Activated T-helper 9 cell treated with anti-CD3 and anti-CD28 coated beads, Interleukin-2, amount 50 U/mL, for 16 hours (primary cell): ENCODE measurements at places on chromosomes 3 and 15.

DNA sequence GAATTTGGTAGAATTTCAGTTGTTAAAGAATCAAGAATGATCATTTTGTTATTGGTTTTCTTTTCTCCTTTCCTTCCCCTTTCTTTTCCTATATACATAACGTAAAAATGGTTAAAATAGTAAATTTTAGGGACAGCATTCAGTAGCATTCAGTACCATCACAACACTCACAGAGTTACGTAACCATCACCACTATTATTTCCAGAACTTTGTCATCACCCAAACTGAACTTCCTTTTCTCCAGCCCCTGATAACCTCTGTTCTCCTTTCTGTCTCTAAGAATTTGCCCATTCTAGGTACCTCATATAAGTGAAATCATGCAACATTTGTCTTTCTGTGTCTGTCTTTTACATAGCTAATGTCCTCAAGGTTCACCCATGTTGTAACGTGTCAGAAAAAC is 165.3 kb downstream of the AKAP13 start:
- DNase-seq = no peak

- no peak for DNase-seq
Observed at GRCh38 chr3:122255757-122256439, 69.2 kb upstream of the CSTA start.

GRCh38 chr3:72282918-72283317 is 498.0 kb upstream of the PROK2 start:
- DNase-seq = no peak

DNA sequence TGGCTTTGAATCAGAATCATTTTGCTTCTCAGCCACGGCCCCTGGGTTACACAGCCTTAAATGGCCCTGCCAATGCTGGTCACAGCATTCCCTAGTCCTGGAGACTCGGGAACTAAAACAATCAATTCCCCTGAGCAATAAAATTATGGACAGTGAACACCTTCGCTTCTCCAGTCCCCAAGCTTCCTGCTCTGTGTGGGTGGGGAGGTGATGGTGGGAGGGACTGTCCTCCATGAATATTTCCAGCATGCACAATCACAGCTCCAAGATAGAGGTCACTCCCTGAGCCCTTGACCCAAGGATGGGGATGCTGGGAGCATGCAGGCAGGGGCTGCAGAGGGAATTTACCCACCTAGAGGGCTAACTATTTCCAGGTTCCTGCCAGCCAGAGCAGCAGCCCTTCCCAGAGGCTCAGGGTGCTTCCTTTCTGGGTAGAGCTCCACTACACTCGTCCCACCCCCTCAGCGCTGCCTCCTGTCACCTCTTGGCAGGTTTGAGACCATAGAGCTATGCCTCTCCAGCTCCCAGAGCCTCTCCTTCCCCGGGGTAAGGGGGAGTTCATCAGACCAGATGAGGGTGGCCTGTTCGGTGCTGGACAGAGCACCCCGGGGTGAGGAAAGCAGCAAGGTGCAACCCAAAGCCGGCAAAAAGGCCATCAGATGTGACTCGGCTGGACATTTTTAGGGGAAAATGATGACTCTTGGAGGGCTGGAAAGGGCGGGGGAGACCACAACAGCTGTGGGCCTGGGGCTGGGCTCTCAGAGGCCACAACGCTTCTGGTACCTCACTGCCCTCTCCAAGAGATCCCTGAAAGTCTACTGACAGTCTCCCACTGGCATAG is 14.5 kb upstream of the CCDC33 start:
- DNase-seq = no peak

- DNase-seq = no peak
Observed at GRCh38 chr3:82561784-82562183, 800.3 kb upstream of the GBE1 start.

- DNase-seq = no peak
Observed at GRCh38 chr3:23239211-23240068, 36.3 kb downstream of the UBE2E2 start.

- no peak for DNase-seq
Observed at GRCh38 chr15:58947179-58947578, 13.7 kb upstream of the SLTM start.

DNA sequence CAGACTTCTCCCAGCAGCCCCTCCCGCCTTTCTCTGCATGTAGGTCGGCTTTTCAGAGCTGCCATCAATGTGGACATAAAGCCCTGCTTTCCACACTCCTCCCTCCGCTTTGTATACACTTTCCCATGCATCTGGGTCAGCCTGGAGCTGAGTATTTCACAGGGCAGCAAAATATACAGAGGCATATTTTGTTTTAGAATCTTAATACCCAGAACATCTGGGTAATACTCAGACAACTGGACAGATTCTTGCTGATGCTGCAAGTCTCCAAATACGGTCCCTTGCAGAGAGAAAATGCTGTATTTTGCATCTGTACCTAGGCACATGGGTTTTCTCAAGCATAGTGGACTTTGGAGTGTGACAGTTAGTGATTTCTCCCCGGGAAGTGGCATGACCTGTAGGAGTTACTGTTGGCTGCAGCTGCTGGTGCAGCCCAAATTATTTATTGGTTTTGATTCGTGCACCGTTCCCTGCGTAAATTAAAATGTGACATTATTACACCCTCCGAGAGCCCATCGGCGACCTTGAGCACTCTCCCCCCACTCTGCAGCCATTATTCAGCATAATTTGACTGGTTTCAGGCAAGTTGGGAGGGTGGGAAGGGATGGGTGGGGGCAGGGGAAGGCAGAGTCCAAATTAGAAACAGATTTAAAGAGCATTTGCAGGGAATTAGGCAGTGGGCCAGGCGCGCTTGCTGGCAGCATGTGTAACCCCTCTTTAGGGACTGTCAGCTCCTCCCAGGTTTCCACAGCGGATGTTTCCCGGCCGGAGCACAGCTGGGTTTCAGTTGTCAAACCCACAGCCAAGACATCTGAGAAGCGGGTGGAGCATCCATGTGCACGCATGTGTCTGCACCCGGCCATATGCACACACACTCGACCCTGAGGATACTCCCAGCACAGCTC is 100.8 kb downstream of the CPN2 start:
- DNase-seq = no peak

DNA sequence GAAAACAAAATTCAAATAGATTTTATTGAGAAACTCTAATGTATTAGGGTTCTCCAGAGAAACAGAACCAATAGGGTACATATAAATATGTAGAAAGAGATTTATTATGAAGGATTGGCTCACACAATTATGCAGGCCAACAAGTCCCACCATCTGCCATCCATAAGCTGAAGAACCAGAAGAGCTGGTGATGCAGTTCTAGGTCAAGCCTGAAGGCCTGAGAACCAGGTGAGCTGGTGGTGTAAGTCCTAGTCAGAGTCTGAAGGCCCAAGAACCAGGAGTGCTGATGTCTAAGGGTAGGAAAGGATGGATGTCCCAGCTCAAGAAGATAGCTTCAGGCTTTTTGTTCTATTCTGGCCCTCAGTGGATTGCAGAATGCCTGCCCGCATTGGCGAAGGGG is 2.6 kb upstream of the NFKBIZ start:
- no peak for DNase-seq

DNA sequence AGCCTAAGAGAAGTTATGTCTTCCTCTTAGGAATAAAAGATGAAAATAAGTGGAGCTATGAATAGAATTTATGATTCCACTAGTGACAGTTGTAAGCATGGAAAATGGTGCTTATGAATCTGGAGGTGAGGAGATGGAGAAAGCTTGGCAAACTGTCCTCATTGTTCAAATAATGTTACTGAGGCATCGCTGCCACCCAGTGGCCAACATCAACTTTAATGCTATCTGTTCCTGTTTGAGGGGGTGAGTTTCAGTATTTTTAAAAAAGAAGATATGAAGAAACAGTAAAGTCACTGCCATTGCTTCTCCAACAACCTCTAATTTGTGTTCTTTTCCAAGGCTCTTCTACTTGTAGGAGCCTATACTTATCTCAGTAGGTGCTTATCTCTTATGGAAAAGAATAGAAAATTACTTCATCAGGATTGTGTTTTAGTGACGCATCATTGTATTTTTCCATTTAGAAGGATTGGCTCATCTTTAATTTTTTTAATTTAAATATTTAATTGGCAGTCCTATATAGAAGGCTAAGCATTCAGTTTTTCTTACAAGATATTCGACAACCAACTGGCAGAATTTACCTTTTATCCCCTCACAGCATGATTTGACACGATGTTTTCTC is 260.4 kb upstream of the P2RY1 start:
- DNase-seq = peak; percentile 2
